ENCODE measurements at places on chromosomes 6 and 20.
A peak's percentile ranks its signal among the peaks of the same experiment; 100 is the strongest.

DNA sequence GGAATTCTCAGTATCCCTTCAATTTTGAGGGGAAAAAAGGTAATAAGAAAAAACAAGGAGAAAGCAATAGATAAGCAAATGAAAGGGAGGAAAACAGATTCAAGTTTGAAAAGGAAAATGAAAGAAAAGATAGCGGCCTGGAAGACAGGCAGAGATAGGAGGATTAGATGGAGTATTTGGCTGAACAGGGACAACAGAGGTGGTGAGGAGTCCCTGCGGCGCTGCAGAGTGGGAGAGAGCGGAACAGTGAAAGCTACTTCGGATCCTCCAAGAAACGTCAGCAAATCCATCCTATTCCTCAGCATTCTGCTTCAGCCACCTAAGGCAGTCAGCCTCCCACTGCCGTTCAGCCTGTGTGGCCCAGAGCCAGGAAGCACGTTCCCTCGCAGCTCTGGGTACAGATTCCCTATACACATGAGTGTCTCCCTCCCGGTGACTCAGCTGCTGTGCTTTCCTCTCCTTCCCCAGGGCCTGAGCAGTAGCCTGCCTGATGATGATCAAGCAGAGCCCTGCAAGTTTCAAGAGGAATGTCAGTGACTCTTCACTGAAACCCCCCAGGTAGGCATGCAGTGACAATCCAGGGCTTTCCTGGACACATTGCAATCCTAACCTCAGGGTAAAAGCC is 43.4 kb upstream of the CDYL start:
- peak; percentile 8 for DNase-seq

DNA sequence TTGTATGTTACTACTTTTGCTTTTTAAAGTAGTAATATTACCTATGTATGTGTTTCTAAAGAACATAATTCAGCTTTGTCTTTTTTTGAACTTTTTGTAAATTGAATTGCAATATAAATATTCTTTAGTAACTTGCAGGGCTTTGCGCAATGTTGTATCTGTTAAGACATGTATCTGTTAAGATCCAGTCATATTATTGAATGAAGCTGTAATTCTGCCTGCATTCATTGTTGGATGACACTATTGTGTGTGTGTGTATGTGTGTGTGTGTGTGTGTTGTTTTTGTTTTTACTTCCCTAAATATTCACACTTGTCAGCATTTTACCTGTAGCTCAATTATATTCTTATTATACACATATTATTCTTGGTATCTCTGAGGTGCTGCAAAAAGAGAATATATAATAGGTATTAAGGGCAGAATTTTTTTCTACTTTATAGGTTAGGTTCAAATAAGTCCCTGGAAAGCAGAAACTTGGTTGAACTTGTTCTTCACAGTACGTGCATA is 164.0 kb downstream of the MEI4 start:
- DNase-seq, result no peak

DNA sequence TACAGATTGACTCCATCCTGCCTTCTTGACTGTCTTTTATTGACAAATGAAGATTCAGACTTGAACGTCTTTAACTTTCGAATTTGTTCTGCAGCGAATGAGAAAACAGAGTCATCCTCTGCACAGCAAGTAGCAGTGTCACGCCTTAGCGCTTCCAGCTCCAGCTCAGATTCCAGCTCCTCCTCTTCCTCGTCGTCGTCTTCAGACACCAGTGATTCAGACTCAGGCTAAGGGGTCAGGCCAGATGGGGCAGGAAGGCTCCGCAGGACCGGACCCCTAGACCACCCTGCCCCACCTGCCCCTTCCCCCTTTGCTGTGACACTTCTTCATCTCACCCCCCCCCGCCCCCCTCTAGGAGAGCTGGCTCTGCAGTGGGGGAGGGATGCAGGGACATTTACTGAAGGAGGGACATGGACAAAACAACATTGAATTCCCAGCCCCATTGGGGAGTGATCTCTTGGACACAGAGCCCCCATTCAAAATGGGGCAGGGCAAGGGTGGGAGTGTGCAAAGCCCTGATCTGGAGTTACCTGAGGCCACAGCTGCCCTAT is 12.2 kb downstream of the BRD2 start:
- DNase-seq, result no peak

GRCh38 chr20:63189846-63190559 is 25.9 kb downstream of the YTHDF1 start:
- no peak for DNase-seq

DNA sequence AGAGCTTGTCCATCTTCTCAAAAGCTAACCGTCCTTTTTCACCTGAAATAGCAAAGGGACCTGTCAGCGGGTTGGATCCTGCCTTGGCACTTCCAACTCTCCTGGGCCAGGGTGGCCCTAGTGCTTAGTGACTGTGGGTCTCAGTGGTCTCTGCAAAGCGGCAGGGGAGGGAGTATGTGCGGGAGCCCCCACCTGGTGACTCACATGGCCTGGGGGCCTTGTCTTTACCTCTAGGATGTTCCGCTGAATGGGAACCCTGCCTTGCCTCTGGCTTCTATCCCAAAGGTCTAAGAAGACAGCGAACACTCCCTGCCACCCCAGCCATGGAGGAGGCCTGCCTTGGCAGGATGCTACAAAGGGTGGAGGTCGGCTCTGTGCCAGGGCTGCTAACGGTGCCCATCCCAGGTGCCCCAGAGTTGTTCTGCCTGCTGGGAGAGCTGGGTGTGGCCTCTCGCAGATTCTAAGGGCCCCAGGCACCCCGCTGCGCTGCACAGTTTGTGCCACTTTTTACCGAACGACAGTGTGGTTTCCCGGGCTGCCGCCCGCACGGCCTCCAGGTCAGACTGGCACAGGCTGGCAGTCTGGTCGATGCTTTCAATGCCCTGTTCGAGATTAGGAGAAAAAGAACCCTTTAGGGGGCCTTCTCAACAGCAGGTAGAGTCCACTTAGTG is 77.2 kb downstream of the PTPN1 start:
- no peak for DNase-seq

Data from right renal cortex interstitium (tissue), 3 donors.